Osteoblast (primary cell): ENCODE measurements at places on chromosomes 1 and 21. TPM values are rescaled to one million over a fixed set of nuclear protein-coding genes. Genes with fewer than 3 reads are reported as not detected.

DNA sequence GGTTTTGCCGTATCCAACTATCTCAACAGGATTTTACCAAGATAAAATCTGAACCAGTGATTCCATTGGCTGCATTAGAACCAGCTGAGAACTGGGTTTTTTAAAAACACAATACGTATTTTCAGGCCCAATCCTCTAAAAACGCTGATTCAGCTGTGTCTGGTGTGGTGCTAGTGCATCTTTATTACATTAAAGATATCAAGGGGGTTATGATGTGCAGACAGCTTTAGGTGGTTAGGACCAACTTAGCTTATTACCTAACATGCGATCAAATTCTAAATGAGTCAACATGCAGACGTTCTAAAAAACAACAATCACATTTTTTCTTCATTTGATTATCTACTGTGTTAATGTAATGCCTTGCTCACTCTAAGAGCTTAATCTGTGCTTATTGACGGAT, 32.0 kb upstream of the EXO1 start:
- DNase-seq: no peak

GRCh38 chr1:233114860-233115259, 164.4 kb downstream of the NTPCR start:
- no peak for DNase-seq

DNA sequence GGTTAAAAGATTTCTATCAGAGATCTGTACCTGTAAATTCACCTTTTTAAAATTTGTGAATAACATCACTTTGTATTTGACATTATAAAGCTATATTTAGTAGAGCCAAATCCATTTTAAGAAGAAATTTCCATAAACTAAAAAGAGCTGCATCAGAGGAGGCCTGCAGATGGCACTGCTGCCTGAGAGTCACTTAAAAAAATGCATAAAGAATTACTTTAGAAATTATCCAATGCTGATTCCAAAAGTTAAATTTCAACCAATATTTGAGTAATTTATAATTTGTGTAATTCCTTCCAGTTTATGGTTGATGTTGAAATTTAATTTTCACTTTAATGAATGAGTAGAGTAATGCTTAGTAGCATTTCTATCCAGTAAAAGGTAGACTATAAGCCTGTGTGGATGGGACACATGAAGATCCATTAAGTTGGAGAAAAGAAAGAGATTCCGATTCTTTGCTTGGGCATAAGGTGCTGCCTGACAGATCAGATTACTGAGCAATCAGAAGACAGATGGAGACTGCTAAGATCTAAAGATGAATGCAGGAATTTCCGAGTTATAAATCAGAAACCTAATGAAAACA, 20.7 kb upstream of the RPE65 start:
- DNase-seq: peak; percentile 42

- no peak for DNase-seq
Observed at GRCh38 chr1:202200669-202201068, 7.1 kb downstream of the LGR6 start.

- DNase-seq: no peak
Observed at GRCh38 chr1:116983678-116984077, 17.9 kb upstream of the CD101 start.

DNA sequence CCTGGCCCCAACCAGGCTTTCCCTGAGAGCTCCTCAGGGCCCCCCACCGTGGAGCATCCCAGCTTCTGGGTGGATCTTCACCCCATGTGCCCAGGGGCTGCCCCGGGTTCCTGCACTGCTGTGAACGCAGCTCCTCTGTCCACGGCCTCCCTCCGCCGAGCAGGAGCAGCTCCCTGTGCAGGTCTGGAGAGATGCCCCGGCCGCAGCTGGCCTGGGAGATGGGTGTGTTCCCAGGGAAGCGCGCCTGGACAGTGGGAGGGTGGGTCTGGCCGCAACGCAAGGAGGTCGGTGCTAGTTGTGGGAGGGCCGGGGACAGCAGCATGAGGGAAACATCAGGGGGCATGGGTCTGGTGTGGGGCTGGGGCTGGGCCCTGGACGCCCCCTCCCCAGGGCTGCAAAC, 71.3 kb downstream of the MORN1 start:
- no peak for DNase-seq

ST6GALNAC3 gene
- under 0.01 TPM in 1 of 2 replicates, not detected in the other for total RNA-seq

GRCh38 chr1:16073490-16074119, at the start of gene FAM131C:
TSS of gene FAM131C (minus strand) at chr1:16073651. CDS start at chr1:16073442, 209 bp downstream.
- DNase-seq: peak; percentile 97

DNA sequence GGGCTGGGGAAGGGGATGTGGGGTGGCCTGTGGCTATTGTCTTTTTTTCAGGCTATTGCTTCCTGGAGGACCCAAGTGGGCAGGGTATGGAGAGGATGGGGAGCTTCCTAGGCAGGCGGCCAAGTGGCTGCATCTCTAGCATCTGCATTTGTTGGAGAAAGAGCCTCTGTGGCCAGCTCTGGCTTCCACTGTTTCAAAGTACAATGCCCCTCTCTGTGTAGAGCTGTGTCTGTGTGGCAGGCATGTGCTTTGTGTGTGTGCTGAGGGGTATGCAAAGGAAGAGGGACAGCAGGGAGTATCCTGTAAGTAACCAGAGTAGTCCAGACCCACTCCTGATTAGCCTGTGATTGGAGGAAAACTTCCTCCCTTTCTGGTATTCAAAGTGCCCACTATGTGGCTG, 40.6 kb downstream of the KCNA2 start:
- no peak for DNase-seq

DNA sequence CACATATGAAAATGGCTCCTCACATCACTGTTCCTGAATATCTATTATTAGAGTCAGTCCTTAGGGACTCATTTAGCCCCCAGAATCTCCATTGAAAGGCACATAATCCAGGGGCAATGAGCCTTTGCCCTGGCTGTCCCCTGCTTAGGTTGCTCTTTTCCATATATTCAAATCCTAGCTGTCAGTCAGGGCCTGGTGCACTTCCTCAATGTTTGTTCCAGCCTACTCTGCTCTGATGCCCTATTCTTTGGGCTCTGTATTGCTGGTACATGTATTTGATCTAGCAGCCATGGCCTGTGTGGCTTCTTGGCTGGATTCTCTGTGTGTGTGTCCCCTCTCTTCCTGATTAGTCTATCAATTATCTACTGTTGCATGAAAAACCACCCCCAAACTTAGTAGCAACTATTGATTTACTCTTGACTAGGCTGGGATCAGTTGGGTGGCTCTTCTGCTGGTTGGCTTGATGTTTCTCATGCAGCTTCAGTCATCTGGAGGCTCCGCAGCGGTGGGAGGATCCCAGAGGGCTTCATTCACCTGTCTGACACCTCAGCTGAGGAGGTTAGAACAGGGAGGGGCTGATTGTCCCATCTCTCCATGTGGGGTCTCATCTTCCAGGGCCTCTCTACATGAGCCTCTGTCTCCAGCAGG, 107.5 kb downstream of the DTL start:
- DNase-seq: no peak

DNA sequence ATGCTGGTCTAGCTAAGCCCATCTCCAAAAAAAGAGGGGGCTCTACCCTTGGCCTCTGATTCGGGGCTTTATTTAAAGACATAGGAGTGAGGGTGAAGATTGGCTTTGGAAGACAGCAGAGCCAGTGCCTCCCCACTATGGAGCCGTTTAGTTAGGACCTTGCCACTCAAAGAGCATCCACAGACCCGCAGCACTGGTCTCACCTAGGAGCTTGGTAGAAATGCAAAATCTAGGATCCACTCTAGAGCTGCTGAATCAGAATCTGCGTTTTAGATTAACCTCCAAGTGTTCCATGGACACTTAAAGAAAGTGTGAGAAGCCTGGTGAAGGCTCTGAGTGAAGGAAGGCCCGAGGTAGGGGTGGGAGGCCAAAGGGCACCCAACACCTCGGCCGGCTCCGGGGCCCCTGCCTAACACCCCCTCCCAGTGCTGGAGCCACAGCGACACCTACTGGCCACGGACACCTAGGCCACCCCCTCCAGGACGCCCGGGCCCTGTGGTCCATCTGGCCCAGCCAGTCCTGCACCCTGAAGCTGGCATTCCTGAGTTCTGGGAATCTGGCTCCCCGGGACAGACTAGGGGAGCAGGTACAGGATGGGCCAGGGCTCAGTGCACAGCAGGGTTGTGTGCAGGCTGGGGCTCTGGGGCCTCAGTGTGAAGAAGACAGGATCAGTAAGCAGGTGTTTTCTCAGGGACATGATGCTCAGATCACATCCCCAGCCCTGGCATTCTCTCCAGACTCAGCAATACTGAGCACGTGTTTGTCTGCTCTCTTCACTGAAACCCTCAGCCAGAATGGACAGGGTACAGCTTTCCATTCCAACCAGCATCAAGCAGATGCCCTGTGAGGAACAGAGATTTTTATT, 79.2 kb downstream of the TMEM53 start:
- peak; percentile 98 for DNase-seq

DNA sequence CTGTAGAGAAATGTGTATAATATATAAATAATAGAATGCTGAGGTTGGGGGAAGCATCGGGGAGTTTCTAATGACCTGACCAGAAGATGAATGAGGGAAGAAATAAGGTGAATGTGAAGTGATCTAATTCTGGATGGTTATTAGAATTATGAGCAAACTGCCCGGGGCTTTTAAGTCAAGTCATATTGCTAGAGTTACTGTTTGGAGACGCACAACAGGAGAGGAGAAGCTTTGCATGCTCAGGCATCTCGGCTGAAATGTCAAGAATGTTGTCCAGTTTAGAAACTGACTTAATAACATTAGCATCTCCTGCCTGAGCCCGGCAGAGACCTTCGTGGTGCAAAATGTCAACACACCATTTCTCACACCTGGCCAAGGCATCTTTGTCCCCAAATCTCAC, 119.1 kb downstream of the RRAGC start:
- DNase-seq: no peak

DNA sequence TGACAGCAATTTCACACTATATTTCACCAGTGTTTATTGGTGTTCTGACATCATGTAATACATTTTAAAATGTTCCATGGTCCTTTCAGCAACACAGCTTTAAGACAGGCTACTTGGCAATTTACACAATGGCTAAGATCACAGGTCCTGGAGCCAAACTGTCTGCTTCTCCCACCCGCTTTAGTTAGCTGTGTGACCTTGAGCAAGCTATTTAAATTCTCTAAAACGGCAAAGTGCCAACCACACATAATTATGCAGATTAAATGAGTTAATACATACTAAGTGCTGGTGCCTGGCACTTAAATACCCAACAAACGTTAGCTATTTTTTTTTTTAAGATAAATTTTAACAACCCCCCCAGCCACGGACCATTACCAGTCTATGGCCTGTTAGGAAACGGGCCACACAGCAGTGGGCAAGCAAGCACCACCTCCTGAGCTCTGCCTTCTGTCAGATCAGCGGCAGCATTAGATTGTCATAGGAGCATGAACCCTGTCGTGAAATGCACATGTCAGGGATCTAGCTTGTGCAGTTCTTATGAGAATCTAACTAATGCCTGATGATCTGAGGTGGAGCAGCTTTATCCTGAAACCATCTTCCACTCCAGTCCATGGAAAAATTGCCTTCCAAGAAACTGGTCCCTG, 26.9 kb downstream of the SOD1 start:
- no peak for DNase-seq

DNA sequence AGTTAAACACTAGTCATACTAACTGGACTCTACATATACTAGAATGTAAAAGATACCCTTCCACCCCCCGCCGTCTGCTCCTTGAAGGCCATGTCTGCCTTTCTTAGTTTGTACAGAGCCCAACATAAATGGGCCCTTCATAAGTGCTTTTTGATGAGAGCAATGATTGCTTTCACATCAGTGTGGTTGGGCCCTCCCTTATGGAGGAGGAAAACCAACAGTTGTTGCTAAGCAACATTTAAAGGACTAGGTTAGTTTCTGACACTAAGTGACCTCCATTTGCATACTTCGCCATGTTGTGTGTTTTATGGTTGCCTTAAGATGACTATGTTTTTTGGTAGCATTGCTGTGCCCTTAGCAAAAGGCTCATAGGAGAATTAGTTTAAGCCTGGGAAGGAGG, 182.0 kb upstream of the SGIP1 start:
- DNase-seq: no peak

TOR1AIP1 gene
- total RNA-seq: 78.2 and 83.1 TPM in 2 replicates

- DNase-seq: no peak
Observed at GRCh38 chr1:42927274-42927841, 31.3 kb downstream of the SLC2A1 start.

GJA5 gene
- 0.29 TPM in 1 of 2 replicates, not detected in the other for total RNA-seq

GRCh38 chr1:39593386-39593785, 16.8 kb upstream of the PABPC4 start:
- no peak for DNase-seq

DNA sequence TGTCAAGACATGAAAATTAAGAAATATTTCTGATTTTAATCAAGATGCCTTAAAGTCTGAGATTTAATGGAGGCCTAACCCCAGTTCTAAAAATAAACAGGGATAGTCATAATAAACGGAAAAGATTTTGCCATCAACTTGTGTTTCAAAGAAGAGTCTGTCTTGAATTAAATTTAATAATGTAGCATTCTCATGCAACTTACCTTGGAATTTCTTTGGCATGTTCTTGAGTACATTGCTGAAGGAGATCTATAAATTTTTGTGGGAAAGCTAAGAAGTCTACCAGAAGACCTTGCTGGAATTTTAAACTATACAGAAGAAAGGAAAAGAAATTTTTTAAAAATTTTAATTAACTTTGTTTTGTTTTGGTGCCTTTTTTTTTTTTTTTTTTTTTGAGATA, 10.6 kb downstream of the SASS6 start:
- DNase-seq: no peak

RGS7 gene
- total RNA-seq: 0.36 and 0.59 TPM in 2 replicates
